ENCODE measurements at places on chromosomes 2 and 18.

DNA sequence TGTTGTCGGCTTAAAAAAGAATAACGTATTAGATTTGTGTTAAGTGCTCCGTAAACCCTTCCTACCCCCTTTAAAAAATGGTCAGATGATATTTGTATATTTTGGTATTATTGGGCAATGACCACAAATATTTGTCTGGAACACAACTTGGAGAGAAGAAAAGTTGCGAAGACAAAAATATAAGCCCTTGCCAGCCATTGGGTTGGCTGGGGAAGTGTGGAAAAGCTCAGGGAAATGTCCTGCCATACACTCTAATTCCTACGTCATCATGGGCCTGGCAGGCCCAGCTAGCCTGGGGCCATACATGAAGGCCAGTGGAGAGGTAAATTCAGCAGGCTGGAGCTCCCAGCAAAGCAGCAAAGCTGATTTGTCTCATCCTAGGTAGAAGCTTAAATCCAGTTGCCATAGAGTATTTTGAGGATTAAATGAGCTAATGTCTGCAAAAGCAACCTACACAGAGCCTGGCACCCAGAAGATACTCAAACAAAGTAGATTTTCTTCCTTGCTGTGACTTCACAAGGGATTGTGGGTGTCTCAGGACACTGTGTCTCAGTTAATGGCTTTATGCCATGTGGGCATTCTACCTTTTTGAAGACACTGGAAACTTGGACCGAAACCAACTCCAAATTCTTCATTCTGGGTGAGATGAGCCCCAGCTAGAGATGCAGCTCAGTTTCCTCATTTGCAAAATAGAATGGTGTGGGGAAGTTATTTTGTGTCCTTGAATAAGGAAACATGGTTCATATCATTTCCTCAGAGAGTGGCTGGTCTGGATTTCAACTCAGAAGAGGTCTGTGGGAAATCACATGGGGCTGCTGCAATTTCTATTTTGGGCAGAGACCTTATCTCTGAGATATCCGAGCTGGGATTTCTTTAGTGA, 87.9 kb upstream of the MAP4K3 start:
- no peak for DNase-seq

DNA sequence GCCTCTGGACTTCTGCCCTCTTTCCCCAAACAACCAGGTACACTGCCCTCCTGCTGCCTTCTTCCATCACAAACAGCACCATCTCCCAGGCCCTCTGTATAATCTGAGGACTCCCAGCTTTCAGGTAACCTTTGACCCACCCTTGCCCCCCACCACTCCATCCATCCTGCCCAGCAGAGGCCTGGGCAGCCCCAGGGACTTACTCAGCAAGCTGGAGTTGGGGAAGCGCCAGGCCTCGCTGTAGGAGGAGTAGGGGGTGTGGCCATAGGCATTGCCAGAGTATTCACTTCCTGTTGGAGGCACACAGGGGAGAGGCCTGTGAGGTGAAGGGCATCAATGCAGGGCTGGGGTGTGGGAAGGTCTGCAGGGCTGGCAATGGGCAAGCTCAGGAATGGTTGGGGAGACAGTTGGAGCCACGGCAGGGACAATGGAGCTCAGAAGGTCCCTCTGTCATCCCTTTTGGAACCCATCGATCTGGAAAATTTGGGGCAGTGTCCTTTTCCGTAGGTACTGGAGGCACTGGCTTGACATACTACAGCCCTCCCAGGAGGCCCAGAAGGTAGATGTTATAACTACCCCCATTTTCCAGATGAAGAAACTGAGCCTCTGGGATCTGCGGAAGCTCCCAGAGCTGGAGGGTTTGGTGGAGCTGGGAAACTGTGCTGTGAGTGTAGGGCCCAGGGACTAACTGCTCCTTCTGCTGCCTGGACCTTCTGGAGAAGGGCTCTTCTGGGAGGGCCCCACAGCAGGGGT, 46.3 kb downstream of the PSD4 start:
- DNase-seq, result peak; percentile 81

DNA sequence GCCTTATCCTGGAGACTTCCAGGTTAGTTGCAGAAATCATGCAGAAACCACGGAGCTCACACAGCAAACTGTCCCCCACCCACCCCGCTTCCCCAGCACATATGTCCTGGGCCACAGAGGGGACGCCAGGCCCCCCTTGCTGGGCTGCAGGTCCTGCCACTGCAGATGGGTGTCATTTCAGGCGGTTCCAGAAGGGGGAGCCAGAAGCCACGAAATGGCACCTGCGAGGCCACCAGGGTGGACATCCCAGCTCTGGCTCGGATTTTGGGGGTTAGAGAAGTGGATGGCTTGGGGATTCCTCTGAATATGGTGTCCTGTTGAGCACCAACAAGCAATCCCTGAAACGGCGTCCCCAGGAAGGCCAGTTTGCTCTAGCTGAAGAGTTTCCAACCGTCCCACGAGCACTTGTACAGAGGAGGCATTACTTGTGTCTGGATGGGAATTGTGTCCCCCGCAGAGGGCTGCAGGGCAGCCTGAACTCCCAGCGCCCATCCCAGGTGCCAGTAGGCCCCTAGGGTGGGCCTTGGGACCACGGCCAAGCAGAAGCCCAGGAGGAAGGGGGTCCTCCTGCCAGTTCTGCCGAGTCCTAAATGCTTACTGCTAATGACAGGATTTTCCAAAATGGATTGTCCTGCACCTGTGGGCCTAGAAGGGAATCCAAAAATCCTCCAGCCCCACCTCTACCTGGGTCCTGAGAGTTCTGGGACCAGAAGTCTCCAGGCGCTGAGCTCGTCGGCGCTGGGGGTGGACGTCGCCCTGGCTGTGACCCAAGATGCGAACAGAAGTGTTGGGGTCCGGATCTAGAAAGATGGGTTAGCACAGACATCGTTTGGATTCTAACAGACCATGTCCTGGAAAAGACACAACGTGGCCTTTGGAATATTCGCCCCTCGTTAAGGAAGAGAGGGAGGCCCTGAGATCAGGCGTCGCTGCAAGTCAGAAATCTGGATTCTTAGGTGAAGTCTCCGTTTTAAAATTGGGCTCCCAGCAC, 14.6 kb upstream of the NFATC1 start:
- peak; percentile 79 for DNase-seq

- no peak for DNase-seq
Measured at GRCh38 chr2:192126426-192126825, 68.3 kb downstream of the TMEFF2 start.

- no peak for DNase-seq
Measured at GRCh38 chr2:138470941-138471340, 30.6 kb upstream of the SPOPL start.

GRCh38 chr2:238146884-238147544, 8.5 kb downstream of the KLHL30 start:
- DNase-seq, result no peak

DNA sequence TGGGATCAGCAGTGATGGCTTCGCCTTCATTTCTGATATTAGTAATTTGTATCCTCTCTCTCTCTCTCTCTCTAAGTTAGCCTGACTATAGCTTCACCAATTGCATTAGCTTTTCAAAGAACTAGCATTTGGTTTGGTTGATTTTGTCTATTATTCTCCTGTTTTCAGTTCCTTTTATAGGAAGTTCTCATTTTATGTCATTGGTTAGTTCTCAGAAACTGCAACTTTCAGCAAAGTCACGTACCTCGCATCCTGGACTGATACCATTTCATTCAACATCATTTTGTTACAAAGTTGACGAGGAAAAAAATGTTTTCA, 450.8 kb downstream of the EIPR1 start:
- no peak for DNase-seq

DNA sequence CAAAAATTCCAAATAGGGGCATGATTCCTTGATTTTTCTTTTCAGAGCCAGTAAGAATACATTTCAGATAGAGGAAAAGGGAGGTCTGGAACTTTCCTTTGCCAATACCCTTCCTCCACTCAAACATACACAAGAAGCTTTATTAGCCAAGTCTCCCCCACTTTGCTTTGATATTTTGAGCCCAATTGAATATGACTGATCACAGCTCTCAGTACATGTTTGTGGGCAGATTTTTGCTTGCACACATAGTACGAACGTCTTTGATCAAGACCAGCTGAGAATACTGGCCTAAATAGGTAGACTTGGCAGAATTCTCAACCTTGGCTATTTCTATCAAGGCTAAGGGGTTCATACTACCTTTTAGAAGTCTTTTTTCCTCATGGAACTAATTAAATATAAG, 148.8 kb upstream of the PGAP1 start:
- no peak for DNase-seq

- DNase-seq, result no peak
Measured at GRCh38 chr2:234322766-234323465, 174.0 kb downstream of the ARL4C start.

GRCh38 chr2:37982147-37982582, 57.1 kb downstream of the RMDN2 start:
- peak; percentile 76 for DNase-seq

- DNase-seq, result no peak
Measured at GRCh38 chr2:149134335-149134923, 95.9 kb downstream of the LYPD6B start.

- DNase-seq, result peak; percentile 76
Measured at GRCh38 chr2:43268066-43268953, 41.9 kb upstream of the ZFP36L2 start.

- DNase-seq, result no peak
Measured at GRCh38 chr2:209918251-209918650, 84.2 kb upstream of the RPE start.

DNA sequence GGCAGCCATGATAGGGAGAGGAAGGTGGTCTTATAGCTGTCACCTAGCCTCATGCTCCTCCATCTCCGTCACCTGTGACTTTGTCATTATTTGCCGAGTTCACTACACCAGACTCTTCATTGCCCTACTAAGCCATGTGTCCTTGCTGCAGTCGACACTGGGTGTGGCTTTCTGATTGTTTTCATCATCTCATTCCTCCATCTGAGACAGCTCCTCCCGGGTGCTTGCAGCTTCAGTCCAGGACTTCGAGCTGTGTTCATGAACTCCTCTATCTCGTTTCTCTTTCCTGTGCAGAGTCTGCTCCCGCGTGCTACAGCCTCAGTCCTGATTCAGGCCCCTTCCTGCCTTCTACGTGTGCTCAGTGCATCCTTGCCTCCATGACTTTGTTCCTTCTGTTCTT, 295.1 kb upstream of the TNP1 start:
- DNase-seq, result no peak

All from aorta (tissue), 5 donors.